ENCODE measurements at places on chromosomes 13 and 19.

DNA sequence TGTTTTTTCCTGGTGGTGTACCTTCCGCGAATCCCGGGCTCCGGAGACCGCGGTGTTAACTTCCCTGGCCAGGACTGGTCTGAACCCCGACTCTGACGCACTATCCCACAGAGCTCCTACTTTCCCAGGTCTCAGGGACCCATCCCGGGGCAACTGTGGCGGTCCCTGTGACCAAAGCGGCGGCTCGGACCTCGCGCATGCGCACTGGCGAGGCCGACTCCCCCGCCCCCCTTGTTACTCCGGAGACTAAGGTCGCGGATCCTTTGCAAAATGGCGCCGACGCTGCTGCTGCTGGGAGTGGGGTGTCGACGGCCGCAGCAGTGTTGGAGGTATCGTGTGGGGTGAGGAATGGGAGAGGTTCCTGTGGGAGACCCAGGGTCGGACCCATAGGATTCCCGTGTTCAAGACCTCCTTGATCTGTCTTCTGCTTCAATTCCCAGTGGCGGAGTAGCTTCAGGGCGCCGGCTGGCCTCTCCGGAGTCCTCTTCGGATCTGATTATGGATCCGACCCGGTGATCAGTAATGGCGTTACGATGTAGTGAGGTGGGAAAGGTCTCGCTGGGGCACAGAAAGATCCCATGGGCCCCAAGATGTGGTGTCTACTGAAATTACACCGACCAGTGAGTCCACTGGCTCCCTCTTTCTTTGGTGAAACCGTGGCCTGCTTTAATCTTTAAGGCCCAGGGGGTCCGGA is 66.6 kb upstream of the ZNF527 start:
- DNase-seq = no peak

DNA sequence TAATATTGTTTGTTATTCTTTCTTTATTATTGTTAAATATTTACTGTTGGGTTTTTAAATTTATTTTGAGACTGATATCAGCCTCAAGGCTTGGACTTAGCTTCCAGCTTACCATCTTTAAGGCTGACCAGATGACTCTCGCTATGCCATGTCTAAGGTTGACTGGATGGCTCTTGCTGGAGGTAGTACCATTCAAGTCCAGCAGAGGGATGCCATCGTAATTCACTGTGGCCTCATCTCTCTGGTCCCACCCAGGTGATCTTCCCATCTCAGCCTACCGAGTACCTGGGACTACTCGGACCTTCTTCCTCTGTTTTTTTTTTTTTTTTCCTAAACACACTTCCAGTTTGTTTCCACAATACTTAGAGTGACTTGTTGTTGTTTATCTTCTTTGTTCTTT is 41.7 kb upstream of the ZNF91 start:
- DNase-seq = peak; percentile 9

- DNase-seq = no peak
These were observed 14.4 kb upstream of the ANKRD10 start for GRCh38 chr13:110929104-110929777.

GRCh38 chr13:28641600-28641926 is 17.4 kb upstream of the POMP start:
- no peak for DNase-seq

- DNase-seq = peak; percentile 23
These were observed 90.5 kb downstream of the COL4A2 start for GRCh38 chr13:110397436-110398115.

GRCh38 chr13:74758188-74758587 is 624.0 kb upstream of the KLF12 start:
- no peak for DNase-seq

DNA sequence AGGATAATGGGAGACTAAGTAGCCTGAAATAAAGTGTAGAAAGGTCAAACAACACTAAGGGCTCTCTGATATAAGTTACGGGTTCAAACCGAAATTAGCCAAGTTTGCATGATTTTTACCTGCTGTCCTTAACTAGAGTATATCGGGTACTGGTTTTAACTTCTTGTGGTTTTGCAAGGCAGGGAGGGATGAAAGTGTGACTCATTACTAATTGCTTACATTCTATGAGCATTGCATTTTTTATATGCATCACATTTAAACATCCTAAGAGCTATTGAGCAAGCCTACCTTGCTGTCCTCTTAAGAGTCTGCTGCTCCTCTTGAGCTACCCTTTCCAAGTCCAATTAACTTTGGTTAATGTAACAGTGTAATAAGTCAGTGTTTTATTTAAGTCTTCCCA is 415.4 kb downstream of the SLITRK5 start:
- DNase-seq = peak; percentile 16

GRCh38 chr19:37905946-37906868 is at the start of gene WDR87:
TSS of gene WDR87 (minus strand) at chr19:37906594. CDS start at chr19:37898239, 8,355 bp downstream.
- DNase-seq = peak; percentile 49
